ENCODE measurements at places on chromosomes 7 and 10. TPM values are rescaled to one million over a fixed set of nuclear protein-coding genes. Genes with fewer than 3 reads are reported as not detected.
A peak's percentile ranks its signal among the peaks of the same experiment; 100 is the strongest.

The PHKG1 gene
- total RNA-seq = 5.5 TPM

The TMEM140 gene
- not detected for total RNA-seq

The DNAJC9 gene
- total RNA-seq = 31.1 TPM

The ZNF282 gene
- 10.8 TPM for total RNA-seq

The ANXA8L1 gene
- total RNA-seq = 2.0 TPM

The NPC1L1 gene
- not detected for total RNA-seq

The PDE6C gene
- not detected for total RNA-seq

The PRRT4 gene
- not detected for total RNA-seq

The CALML3 gene
- total RNA-seq = not detected

The LRRC18 gene
- total RNA-seq = not detected

DNA sequence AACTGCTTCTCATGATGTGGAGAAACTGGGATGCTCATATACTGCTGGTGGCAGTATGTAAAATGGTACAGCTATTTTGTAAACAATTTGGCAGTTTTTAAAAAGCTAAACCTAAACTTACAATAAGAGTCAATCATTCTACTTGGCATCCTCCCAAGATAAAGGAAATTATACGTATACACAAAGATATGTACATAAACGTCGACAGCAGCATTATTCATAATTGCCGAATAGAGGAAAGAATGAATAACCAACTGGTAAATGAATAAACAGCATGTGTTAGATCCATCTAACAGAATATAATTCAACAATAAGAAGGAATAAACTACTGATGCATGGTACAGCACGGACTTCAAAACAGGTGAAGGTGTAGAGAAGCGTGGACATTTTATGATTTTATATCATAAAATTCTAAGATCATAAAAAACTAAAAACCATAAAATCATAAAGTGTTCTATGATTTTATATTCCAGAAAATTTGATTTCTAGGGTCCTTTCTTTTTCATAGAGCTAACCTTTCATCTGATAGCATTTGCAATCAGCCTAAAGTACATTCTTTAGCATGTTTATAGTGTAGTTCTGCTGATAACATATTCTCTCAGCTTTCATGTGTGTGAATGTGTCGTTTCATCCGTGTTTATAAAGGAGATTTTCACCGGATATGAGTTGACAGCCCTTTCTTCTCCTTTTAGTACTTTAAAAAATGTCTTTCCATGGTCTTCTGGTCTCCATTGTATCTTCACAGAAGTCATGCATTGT, 261.5 kb downstream of the DIP2C start:
- DNase-seq = no peak

DNA sequence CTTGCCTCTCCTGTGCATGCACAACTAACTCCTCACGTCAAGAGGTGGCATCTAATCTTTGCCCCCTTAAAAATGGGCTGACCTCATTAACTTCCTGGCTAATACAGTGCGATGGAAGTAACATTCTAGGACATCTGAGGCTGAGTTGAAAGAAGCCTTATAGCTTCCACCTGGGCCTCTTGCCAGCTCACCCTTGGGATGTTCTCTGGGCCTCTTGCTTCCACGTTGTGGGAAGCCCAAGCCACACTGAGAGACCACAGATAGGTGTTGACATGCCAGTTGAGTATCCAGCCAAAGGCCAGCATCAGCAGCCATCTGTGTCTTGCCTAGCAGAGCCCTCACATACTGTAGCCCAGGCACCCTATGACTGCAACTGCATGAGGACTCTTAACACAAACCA, 60.8 kb upstream of the GDF10 start:
- no peak for DNase-seq

DNA sequence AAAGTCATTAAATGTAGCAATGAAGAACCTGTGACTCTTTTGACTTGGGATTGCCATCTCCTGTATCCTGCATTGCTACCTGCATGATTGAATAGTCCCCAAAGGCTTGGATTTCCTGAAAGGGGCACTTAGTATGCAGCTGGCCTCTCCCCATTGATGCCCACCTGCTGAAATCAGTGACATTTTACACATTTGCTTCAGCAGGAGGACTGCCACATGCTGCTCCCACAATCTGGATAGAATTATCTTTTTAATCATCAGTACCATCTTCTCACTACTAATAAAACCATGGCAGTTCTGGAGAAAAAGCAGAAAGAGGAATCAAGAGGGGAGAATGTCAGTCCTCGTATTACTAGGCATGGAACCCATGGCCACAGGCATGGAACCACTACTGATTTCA, 67.8 kb downstream of the SLC13A1 start:
- no peak for DNase-seq

GRCh38 chr7:85805249-85805648, 618.4 kb upstream of the SEMA3D start:
- DNase-seq = no peak

GRCh38 chr7:121016966-121017365, 28.5 kb downstream of the CPED1 start:
- no peak for DNase-seq

- no peak for DNase-seq
Measured at GRCh38 chr10:129360046-129360445, 107.0 kb upstream of the MGMT start.

- peak; percentile 12 for DNase-seq
Measured at GRCh38 chr7:79692015-79692414, 238.5 kb upstream of the MAGI2 start.

DNA sequence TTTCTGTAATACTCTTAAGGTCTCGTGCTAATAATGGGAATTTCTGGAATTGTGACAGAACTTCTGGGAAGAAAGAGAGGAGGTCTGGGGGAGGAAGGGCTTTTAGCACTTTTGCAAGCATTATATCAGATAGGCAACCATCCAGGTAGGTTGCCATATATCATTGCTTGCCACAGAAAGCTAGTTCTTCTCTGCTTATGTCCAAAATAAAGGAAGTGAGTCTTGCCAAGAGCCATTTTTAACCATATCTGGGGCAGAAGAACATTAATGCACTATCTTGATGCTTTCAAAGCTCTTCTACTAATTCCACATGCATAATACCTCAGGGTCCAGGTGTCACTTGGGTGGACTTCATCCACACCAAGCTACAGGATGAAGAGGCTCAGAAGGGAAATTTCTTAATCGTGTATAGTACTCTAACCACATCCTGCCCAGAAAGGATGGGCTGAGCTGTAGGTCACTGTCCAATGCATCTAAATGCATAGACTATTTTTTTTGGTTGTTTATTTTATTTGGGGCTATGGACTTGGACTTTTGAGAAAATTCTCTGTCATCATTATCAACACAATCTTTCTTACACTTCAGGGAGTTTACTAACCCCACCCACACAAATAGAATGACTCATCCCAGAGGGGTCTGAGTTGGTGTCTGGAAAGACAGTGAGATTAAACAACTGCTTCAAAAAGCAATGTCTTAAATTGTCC, 68.9 kb upstream of the ADO start:
- DNase-seq = peak; percentile 53

DNA sequence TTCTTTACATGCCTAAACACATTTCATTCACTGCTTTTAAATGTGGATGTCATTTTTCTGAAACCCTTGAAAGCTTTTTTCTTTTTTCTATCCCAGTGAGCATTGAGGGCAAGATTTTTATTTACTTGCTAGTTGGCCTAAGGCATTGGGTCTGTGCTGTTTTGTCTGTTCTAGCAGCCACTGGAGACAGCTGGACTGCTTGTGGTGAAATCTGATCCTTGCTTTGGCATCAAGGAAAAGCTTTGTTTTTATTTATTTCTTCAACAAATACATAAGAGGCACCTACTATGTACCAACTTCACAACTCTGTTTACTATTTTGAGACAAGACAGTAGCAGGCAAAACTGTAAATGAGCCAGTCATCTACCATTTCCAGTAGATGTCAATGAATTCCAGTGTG, 28.4 kb upstream of the PDLIM1 start:
- DNase-seq = no peak

- no peak for DNase-seq
Measured at GRCh38 chr7:153090764-153091163, 331.2 kb downstream of the ACTR3B start.

DNA sequence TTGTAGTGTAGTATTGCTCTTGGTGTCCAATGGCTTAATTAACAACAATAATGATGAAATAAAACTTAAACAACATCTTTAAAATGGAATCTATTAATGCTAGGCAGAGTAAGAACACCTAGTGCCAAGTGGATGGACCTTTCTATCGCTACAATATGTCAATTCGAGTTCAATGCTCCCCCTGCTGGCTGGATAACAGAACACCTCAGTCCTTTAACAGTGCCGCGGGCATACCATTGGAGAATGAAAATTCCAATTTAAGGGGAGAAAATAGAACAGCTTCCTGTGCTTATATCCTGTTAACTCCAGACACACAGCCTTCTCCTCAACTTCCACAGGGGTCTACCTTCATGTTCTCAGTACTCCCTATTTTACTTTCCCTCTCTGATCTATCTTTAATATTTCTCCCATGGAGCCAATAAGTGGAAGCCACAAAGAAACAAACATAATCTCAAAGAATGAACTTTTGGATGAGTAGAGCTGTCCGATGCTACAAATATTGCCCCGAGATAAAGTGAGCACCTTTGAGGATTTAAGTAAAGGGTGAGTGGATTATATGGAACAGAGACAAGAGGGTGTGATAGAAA, 41.4 kb downstream of the COL1A2 start:
- peak; percentile 39 for DNase-seq

- DNase-seq = no peak
Measured at GRCh38 chr10:117412469-117413010, 37.3 kb upstream of the PDZD8 start.

DNA sequence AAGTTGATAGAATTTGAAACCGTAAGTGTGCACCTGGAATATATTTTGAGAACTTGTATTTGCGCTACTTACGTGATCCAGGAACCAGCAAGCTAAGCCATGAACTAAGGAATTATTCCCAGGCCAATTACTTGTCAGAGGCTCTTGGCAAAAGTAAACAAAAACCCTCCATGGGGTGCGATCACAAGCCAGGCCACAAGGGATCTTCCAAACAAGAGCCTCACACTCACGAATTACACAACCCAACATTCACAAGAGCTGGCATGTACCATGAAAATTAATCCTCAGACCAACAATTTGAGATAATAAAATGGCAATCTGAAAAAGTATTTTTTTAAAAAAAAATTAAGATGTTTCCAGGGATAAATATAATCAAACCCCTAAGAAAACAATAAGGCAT, 467.0 kb upstream of the AKR1E2 start:
- peak; percentile 12 for DNase-seq

DNA sequence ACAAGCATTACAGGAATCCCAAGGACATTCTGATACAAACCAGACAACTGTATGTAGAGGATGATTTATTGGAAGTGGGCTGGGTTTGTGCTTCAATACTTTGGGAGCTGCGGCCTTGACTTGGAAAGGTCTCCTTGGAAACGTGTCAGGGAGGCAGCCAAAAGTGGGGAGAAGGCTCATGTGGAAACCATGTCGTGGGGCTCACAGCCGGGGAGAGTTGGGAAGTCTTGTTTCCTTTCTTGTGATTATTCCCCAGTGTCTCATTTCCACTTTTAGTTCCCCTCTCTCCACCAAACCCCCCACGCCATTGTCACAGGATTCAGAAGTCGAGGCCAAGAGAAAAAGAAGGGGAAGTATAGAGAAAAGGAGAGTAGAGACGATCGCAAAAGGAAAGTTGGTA, 53.9 kb upstream of the SFMBT2 start:
- DNase-seq = no peak

GRCh38 chr10:93175490-93175889, 101.8 kb downstream of the CYP26A1 start:
- no peak for DNase-seq

- no peak for DNase-seq
Measured at GRCh38 chr10:90859321-90859751, 1.5 kb upstream of the HTR7 start.

DNA sequence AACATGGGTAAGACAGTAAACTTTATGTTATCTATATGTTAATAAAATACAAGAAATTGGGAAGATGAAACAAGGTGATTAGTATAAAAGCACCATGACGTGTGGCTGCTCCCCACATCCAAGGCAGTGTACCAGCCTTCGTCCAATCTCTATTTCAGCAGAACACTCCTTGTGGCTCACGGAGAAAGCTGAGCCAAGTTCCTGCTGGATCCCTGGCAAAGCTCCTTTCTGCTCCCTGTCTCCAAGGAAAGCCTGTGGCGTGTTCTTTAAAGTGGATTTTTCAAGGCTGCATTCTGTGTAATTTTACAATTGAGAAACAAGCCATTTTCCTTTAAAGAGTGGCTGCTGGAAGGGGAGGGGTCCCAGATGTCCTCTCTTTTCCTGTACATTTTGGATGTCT, 467.3 kb downstream of the PTPRN2 start:
- DNase-seq = no peak

- DNase-seq = no peak
Measured at GRCh38 chr10:35950701-35951100, 308.6 kb upstream of the FZD8 start.

DNA sequence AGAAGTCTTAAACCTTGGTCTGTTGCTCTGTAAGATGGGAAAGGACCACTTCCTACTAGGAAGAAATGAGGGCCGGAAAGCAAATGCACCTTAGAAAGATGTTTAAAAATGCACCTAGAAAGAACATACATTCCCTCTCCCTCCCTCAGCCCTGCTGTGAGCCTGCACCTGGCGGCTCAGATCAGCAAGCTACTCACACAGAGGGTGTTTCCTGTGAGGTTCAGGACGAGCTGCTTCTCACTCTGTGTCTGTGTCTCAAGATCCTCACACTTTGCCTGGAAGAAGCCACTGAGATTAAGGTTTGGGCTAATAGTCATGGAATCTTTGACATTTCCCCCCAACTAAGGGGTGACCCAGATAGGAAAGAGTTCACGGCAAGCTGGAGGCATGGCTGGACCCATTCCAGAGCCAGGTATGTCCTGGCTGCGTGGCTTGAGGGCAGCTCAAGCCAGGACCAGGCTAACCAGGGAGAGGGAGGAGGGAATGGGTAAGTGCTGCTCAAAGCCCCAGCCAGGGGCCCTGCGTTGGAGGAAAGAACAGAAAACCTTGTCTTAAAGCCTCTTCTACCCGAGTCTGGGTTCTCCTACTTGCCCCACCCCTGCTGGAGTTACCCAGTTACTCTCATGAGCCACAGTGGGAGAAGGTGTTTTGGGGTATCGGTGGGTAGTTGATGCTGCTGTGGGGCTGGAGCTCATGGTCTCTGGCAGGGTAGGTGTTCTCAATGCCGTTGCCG, 47.5 kb downstream of the PODXL start:
- no peak for DNase-seq

- no peak for DNase-seq
Measured at GRCh38 chr10:12208460-12208859, 12.5 kb downstream of the CDC123 start.

- no peak for DNase-seq
Measured at GRCh38 chr10:107671960-107672359, 507.5 kb upstream of the SORCS1 start.

DNA sequence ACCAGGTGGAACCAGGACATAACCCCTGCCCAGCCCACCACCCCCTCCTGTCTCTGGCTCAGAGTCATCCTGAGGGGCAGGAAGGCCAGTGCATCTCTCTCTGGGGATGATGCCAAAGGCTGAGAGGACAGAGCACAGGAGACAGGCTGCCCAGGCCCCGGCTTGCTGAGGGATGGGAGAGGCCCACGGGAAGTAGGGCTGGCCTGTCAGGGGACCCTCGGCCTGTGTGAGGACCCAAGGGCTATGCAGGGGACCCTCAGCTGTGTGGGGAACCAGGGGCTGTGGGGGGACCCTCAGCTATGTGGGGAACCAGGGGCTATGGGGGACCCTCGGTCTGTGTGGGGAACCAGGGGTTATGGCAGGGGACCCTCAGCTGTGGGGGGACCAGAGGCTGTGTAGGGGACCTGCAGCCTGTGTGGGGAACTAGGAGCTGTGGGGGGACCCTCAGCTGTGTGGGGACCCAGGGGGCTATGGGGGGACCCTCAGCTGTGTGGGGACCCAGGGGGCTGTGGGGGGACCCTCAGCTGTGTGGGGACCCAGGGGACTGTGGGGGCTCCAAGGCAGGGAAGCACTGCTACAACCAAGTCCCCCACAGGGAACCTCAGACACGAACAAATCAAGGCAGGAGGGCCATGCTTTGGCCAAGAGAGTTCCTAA, 27.7 kb downstream of the EBF3 start:
- DNase-seq = no peak
